Activated naive CD8-positive, alpha-beta T cell treated with anti-CD3 and anti-CD28 coated beads, Interleukin-2, amount 10 ng/mL, durations not matched to agents 7 days and 5 days (primary cell): ENCODE measurements at places on chromosomes 13 and 19. TPM values are rescaled to one million over a fixed set of nuclear protein-coding genes. Genes with fewer than 3 reads are reported as not detected.

- DNase-seq = no peak
- no peak overlapping the region for H3K4me3 ChIP-seq
- H3K27me3 ChIP-seq = peaks cover 8% of the 10 kb centered on the region
- H3K27ac ChIP-seq = no peak overlapping the region
- H3K4me1 ChIP-seq = no peaks in the 10 kb centered on the region
Observed at GRCh38 chr13:98295371-98295770, 118.3 kb upstream of the RNF113B start.

- no peaks in the 10 kb centered on the region for H3K4me1 ChIP-seq
- H3K27me3 ChIP-seq = no peaks in the 10 kb centered on the region
- no peak overlapping the region for H3K4me3 ChIP-seq
- no peak overlapping the region for H3K27ac ChIP-seq
- peaks cover 20% of the 10 kb centered on the region for H3K36me3 ChIP-seq
Observed at GRCh38 chr19:32924200-32924599, 47.6 kb downstream of the CEP89 start.

GRCh38 chr13:49315756-49316482 lies 68.2 kb downstream of the CDADC1 start:
- H3K4me3 ChIP-seq = no peak overlapping the region
- H3K4me1 ChIP-seq = peaks cover 6% of the 10 kb centered on the region

GRCh38 chr19:4525563-4526002 lies 7.3 kb upstream of the PLIN4 start:
- H3K4me3 ChIP-seq = no peak overlapping the region
- H3K36me3 ChIP-seq = no peaks in the 10 kb centered on the region
- no peak for DNase-seq
- H3K4me1 ChIP-seq = peaks cover 2% of the 10 kb centered on the region
- H3K27me3 ChIP-seq = no peaks in the 10 kb centered on the region

GRCh38 chr19:51258165-51259160 lies 7.6 kb downstream of the SIGLECL1 start:
- H3K4me3 ChIP-seq = peak overlapping the region; percentile 43
- DNase-seq = no peak
- H3K27me3 ChIP-seq = peaks cover 17% of the 10 kb centered on the region
- peaks cover 44% of the 10 kb centered on the region for H3K4me1 ChIP-seq

DNA sequence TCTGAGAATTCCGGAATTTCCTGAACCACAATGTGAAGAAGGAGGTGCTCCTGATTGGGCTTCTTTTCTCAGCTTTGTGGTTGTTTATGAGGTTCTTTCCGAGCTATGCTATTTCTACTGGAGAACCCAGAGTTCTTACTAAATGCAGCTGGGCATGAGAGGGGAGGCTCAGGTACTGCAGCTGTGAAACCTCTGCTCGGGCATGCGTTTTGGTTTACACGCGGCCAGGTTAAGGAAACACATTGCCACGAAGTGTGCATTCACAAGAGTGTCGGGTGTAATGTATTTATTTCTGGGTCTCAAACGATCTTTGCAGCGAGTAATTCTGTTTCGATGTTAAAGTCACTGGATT lies 661 bp upstream of the MIR17HG start:
- H3K4me3 ChIP-seq = peak overlapping the region; percentile 95
- no peak for DNase-seq
- H3K27me3 ChIP-seq = peaks cover 5% of the 10 kb centered on the region
- H3K36me3 ChIP-seq = peaks cover 16% of the 10 kb centered on the region

The PCSK4 gene
- 6.7 TPM for total RNA-seq

The CYSLTR2 gene
- total RNA-seq = 5.3 TPM
